Activated naive CD4-positive, alpha-beta T cell treated with anti-CD3 and anti-CD28 coated beads, Interleukin-2, amount 50 U/mL, for 72 hours (primary cell): ENCODE measurements at places on chromosomes 2 and 18. TPM values are rescaled to one million over a fixed set of nuclear protein-coding genes. Genes with fewer than 3 reads are reported as not detected.
A peak's percentile ranks its signal among the peaks of the same experiment; 100 is the strongest.

DNA sequence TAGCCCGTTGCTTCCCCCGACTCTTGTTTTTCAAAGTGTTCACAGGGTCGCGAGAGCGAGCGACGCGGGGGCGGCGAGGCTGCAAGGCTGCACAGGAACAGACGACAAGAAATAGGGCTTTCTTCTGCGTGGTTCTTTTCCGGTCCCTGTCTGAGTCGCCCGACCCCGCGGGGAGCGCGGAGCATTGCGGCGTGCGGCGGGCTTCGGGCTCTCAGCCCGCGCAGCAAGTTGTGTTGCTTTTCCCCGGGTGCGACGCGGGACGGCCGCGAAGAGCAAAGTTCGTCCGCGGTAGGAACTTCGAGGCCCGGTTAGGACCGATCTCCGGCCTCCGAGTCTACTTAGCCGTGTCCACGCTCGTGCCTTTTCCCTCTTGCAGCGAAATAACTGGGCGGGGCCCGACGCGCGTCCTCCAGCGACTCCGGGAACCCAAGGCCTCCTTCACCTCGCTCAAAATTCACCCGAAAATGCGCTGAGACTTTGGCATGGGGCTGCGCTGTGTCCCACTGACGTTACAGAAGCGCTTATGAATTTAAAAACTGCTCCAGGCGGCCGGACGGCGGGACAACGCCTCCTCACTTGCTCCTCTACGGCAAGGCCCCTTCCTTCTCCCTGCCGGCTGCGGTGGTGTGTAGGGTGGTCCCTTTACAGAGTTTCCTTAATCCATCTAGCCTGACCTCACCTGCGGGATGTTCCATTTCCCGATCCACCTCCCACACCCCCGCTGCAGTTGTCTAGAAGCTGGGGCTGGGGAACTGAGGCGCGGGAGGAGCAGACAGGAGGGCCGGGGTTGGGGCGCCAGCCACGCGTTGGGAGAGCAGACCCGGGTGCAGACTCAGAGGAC, 1.5 kb upstream of the BCL2L11 start:
- DNase-seq, result peak; percentile 41

DNA sequence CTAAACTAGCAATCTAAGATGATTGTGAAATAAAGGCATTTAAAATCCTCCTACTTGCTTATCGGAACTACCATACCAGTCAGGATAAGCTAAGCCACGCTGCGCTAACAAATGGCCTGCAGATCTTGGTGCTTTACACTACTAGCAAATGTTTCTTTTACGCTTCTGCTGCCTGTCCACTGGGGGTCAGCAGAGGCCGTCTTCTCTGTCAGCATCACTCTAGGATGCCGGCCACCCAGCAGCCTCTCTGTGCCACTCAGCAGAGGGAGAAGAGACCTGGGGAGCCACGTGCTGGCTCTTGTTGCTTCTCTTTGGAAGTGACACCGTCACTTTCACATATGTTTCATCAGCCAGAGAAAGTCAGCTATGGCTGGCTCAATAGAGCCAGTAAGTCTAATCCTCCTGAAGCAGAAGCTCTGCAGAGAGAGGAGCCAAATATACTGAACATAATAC, 36.6 kb downstream of the COPS8 start:
- peak; percentile 60 for DNase-seq

DNA sequence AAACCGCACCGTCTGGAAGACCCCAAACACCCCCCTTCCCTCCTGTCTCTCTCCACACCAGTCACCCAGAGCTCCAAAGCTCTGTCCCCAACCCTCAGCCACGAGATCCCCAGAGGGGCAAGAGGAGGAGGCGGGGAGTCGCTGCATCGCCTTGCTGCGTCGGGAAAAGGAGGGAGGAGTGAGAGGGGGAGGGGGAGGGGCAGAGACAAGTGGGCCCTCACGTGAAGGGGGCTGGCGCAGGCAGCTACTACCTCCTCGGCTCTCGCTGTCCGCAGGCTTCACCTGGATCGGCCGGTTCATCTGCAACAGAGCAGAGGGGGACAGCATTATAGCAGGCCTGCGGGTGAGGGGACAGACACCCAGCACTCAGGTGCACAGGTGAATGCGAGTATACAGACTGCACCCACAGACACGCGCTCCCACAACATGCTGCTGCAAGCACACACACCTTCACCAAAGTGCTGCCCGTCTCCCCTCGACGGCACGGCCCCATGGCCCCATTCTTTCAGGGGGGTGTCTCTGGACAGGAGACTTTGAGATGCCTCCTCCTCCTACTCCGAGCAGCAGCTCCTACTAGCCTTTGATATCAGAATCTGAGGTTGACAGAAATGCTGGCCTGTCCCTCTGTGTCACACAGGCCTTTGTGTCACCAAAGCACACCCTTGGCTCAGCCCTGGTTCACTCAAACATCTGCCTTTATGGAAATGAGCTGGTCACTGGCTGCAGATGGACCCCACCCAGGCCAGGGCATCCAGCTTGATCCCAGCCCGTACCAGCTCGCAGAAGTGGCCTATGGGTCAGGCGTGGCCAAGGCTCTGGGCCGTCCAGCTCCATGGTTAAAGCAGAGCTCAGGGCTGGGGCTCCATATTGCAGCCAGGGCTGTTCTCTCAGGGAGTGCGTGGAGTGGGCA, 243.8 kb downstream of the CELF4 start:
- DNase-seq, result no peak

EMX1 gene
- total RNA-seq, result not detected

- DNase-seq, result no peak
Observed at GRCh38 chr2:19337742-19338141, 20.7 kb downstream of the OSR1 start.

ALKAL2 gene
- not detected for total RNA-seq
